ENCODE measurements at places on chromosomes 11 and 22.

GRCh38 chr11:124482362-124483147 is 37.1 kb upstream of the OR8B8 start:
- no peak for DNase-seq

DNA sequence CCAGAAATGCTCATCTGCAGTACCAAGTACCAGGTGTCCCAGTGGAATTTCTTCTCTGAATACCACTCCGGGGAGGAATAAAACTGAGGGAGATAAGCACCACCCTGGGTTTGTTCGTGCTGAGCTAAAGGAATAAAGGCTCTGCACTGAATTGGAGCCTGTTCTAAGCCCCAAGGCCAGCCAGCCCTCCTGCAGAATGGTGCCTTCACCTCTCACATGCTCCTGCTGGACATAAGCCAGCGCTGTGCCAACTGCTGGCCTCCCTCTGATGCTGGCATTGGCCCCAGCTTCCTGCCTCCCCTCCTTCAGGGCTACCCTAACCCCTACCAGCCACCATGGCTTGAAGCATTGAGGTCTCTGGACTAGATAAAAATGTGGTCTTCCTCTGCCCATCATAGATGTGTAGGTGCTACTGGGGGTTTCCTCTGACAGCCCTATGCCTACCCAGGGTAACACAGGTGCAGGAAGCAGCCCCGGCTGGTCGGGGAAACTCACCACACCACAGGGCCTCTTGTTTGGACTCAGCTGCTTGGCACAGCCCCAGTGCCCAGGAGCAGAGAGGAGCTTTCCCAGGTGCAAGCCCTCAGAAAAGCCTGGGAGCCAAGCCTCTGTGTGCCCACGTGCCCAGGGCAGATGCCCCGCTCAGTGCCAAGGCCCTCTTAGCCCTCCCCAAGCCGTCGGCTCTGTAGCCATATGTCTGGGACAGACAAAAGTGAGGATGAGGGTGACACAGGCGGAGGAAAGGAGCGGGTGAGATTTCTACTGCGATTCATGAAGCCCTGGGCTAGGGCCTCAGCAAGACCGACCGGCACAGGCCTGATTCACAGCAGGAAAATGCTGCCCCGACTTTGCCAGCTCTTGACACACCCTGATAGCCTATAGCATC is 34.1 kb upstream of the JAM3 start:
- no peak for DNase-seq

- no peak for DNase-seq
These were observed 217.7 kb upstream of the KIRREL3 start for GRCh38 chr11:127218275-127218608.

GRCh38 chr22:30574095-30574981 is at the start of gene GAL3ST1:
Gene GAL3ST1, minus strand, starts transcription at chr22:30574665. Its CDS starts 17,273 bp downstream, at chr22:30557392.
- DNase-seq: no peak

DNA sequence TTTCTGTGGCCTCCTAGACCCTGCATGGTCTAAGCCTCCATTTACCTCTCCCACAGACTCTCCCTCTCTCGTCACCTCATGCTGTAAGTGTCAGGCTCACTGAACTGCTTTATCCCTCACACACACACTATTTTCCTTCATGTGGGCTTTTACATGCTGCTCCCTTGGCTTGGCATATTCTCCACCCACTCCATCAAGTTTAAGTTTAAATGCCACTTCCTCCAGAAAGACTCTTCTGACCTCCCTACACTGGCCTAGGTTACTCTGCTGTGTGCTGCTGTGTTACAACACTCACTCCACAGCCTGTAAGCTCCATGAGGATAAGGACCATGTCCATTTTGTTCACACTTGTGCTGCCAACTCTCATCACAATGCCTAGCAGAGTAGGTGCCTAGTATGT is 2.5 kb downstream of the DCHS1 start:
- DNase-seq: no peak

- DNase-seq: no peak
These were observed 89.5 kb downstream of the KCNQ1 start for GRCh38 chr11:2534134-2534956.

GRCh38 chr11:70233511-70233934 is 30.4 kb downstream of the FADD start:
- no peak for DNase-seq

- no peak for DNase-seq
These were observed 71.4 kb upstream of the LINC01488 start for GRCh38 chr11:69409812-69410645.

GRCh38 chr11:74138572-74138971 is 32.2 kb downstream of the C2CD3 start:
- no peak for DNase-seq

GRCh38 chr11:114479331-114479730 is 40.1 kb downstream of the REXO2 start:
- DNase-seq: no peak
